ENCODE measurements at places on chromosomes 6 and 20.

DNA sequence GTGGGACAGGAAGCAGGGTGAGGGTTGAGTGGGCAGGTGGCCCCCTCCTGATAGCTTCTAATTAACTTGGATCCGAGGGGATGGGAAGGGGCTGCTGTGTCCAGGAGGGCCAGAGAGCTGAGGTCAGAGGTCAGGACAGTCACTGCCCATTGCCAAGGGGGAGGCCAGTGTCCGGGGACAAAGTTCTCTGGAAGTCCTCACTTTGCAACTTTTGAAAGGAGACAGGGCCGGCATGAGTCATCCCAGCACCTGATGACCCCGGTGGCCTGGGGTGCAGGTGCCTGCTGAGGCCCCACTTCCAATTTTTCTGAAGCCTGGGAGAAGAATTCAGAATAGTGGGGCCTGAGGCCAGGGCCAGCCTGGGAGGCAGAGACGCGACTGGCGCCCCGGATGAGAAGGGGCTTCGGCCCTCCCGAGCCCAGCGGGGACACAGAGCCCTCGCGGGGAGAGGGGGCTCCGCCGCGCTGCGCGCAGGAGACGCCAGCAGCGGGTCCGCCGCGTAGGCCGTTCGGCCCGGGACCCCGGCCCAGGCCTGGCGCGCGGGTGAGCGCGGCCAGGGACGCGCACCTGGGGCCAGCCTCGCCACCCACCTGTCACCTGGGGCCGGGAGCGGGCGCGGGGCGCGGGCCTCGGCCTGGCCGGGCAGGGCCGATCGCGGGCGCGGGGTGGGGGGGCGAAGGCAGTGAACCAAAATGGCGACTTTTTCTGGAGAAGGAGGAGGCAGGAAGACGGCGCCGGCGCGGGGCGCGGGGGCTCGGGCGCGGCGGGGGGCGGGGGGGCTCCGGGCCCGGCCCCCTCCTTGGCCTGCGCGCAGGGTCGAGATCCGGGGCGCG, 586 bp downstream of the ZNF512B start:
- no peak for DNase-seq

GRCh38 chr20:44015733-44016103, 101.1 kb downstream of the TOX2 start:
- DNase-seq = no peak

GRCh38 chr20:48492715-48493070, 335.1 kb downstream of the PREX1 start:
- DNase-seq = no peak

DNA sequence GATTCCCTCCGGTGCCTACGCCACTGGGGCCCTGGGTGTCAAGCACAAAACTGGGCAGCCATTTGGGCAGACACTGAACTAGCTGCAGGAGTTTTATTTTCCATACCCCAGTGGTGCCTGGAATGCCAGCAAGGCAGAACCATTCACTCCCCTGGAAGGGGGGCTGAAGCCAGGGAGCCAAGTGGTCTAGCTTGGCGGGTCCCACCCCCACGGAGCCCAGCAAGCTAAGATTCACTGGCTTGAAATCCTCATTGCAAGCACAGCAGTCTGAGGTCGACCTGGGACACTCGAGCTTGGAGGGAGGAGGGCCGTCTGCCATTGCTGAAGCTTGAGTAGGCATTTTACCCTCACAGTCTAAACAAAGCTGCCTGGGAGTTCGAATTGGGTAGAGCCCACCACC, 125.3 kb downstream of the FRK start:
- no peak for DNase-seq

GRCh38 chr6:169083508-169083874, 170.2 kb downstream of the THBS2 start:
- no peak for DNase-seq

GRCh38 chr6:144353871-144354314, 68.8 kb downstream of the UTRN start:
- DNase-seq = no peak

DNA sequence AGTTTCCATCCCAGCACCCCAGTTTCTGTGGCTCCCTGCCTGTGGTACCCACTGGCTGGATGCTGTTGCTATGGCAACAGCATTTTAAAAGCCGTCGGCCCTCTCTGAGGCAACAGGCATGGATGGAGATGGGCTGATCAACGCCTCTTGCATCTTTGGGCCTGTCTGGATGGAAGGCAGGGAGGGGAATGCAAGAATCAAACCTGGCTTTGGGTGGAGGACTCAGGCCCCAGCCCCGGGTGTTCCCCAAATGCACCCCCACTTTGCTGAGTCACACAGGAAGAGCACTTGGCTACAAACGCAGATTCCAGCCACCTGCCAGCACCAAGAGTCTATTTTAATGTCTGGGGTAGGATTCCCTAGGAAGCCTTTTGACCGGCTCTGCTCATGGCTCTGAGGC, 45.7 kb upstream of the TGM2 start:
- DNase-seq = no peak

- no peak for DNase-seq
These were observed 45.0 kb downstream of the NT5E start for GRCh38 chr6:85494547-85495536.

- no peak for DNase-seq
These were observed 12.4 kb downstream of the SIRPA start for GRCh38 chr20:1907586-1907985.

DNA sequence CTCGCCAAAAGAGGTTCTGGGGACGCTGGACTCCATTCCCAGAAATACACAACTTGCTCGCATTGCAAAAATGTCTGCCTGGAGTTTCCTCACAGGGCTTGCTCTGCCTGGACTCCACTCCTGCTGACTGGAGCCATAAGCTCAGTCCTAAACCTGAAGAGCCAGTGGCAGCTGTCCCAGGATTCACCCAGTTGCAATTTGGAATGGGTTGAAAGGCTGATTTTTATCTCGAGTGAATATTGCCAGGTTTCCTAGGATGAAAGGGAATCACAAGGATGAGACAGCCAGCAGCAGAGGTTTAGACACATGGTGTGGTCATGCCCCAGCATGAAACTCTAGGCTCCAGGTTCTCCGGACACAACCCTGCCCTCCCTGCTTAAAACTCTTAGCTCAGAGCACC, 223.3 kb downstream of the BMP7 start:
- no peak for DNase-seq

Measured in WTC11 (cell line).